ENCODE measurements at places on chromosomes 7 and 10. TPM values are rescaled to one million over a fixed set of nuclear protein-coding genes. Genes with fewer than 3 reads are reported as not detected.

Gene GFRA1
- total RNA-seq = 0.80 TPM

Gene HBP1
- total RNA-seq = 45.3 TPM

Gene NEUROD6
- not detected for total RNA-seq

Gene OR2A42
- not detected for total RNA-seq

Gene AMZ1
- total RNA-seq = not detected

Gene CADPS2
- total RNA-seq = 12.2 TPM
